ENCODE measurements at places on chromosomes 13 and 19.

DNA sequence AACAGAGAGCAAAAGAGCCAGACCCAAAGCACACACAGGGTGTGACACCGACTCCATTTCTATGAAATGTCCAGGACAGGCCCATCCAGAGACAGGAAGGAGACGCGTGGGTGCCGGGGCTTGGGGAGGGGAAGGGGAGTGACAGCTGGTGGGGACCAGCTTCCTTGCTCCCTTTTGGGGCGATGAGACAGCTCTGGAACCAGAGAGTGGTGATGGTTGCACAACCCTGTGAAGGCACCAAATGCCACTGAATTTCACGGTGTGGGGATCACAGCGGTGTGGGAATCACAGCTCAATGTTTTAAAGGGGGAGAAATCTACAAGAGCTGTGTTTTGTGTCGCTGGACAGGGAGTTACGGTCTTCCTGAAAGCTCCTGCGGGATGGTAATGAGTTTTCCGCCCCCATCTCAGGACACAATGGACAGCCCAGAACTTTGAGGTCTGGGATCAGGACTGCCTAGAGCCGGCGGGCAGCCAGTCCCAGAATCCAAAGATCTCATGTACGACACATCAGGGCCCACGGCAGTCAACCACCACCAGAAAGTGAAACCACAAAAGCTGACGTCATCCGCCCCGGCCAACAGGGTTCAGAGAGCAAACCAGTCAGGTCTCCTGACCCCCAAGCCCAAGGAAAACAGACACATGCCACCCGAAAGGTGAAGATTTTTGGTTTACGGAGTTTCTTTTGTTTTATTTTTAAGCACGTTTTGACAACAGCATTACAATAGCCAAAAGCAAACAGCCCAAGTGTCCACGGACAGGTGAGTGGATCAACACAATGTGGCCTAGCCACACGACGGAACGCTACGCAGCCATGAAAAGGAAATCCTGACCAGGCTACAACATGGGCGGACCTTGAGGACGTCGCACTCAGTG, 7.3 kb downstream of the SGTA start:
- DNase-seq: no peak

- no peak for DNase-seq
Measured at GRCh38 chr19:54209058-54209810, 8.6 kb downstream of the RPS9 start.

GRCh38 chr13:103326326-103326725, 260.1 kb upstream of the SLC10A2 start:
- DNase-seq: no peak

GRCh38 chr13:99314640-99315176, 7.5 kb upstream of the GPR183 start:
- DNase-seq: no peak

DNA sequence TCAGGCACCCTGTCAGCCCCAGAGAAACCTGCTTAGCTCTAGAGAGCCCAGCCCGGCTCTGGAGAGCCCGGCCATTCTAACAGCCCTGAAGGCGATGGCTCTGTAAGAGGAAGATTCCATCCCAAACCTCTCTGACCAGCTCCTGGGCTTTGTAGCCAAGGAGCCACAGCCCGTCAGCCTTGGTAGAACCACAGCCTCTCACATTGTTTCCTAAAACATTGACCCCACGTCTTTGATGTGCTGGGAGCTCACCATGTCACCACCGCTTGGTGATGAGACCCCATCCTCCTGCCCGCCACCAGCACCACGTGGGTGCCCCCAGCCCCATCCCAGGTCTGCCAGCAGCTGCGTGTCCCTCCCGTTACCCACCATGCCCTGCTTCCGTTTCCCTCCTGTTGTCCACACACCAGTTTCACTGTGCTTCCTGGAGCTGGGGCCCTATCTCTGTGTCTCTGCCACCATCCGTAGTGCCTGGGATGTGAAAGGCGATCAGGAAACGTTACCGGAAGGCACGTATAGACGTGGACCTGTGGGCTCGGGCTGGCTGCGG, 94.2 kb upstream of the MCF2L start:
- no peak for DNase-seq

GRCh38 chr13:73832128-73832588, 302.0 kb downstream of the KLF12 start:
- DNase-seq: no peak

DNA sequence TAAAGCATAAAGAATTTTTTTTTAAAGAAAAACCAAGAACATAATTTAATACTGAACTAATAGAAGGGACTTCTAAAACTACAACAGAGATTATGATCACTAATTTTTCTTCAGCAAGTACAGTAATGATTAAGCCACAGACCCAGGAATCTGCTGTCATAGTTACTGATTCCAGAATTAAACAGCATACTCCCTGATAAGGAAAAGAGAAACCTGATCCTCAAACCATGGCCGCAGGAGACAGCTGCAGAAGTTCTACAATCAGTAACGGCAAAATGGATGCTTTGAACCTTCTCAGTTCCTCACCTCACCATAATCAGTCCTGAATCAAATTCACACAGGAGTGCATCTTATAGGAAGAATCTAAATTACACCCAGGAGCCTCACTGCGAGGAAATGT, 939.0 kb upstream of the SLITRK1 start:
- no peak for DNase-seq

- DNase-seq: no peak
Measured at GRCh38 chr13:40352380-40352778, 314.1 kb downstream of the FOXO1 start.

GRCh38 chr13:98507282-98507797, 69.6 kb downstream of the STK24 start:
- DNase-seq: no peak

GRCh38 chr19:20999731-21000352, 20.6 kb upstream of the ZNF430 start:
- peak; percentile 69 for DNase-seq

DNA sequence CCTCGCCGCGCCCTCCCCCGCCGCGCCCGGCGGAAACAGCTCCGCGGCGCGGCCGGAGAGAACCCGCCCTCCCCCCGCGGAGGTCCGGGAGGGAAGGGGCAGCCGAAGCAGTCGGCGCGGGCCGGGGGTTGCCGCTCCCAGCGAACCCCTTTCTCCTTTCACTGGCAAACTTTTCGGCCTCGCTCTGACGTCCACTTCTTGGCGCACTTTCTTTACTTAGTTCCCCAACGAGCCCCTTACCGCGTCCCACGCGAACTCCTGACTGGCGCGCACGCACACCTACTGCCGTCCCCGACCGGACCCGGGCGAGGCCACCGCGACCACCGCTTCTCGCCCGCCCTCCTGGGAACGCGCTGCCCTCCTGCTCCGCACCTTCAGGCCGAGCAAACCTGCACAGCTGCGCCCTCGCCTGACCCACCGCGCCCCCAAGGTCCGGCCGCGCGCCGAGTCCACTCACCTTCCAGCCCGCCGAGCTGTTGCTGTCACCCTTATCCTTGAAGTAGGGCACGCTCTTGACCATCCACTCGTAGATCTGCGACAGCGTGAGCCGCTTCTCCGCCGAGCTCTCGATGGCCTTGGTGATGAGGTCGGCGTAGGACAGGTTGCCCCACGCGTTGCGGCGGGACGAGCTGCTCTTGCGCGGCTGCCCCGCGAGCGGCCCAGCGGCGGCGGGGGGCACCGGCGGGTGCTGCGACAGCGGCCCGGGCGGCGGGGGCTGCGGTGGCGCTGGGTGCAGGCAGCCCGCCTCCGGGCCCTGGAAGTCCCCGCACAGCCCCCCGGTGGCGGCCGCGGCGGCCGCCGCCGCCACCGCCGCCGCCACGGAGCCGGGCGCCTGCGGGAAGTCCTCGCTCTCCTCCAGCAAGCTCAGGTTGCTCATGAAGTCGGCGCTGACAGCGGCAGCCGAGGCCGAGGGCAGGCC, 1.1 kb downstream of the FOXO1 start:
- DNase-seq: no peak

DNA sequence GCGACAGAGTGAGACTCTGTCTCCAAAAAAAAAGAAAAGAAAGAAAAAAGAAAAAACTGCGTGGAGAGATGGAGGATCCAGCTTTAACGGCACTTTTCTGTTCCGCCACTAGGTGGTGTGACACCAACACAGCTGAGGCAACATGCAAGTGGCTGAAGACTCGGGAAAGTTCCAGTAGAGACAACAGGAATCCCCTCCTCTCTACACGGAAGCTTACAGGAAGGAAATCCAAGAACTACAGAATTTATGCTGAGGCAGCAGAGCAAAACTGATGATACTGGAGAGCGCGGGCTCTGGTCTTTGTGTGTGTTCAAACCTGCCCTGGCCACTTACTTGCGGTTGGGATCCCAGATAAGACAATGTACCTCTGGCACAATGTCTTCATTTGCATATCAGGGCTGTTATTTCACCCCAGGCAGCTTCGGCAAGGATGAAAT, 9.9 kb downstream of the RANBP3 start:
- peak; percentile 73 for DNase-seq

- DNase-seq: no peak
Measured at GRCh38 chr19:49549045-49549444, 21.2 kb downstream of the RCN3 start.

GRCh38 chr19:2982983-2983350, 5.6 kb downstream of the TLE6 start:
- DNase-seq: no peak

GRCh38 chr19:17948931-17949930, 16.4 kb downstream of the CCDC124 start:
- no peak for DNase-seq

All from right renal pelvis (tissue), 4 donors.